ENCODE measurements at places on chromosomes 3 and 15.

DNA sequence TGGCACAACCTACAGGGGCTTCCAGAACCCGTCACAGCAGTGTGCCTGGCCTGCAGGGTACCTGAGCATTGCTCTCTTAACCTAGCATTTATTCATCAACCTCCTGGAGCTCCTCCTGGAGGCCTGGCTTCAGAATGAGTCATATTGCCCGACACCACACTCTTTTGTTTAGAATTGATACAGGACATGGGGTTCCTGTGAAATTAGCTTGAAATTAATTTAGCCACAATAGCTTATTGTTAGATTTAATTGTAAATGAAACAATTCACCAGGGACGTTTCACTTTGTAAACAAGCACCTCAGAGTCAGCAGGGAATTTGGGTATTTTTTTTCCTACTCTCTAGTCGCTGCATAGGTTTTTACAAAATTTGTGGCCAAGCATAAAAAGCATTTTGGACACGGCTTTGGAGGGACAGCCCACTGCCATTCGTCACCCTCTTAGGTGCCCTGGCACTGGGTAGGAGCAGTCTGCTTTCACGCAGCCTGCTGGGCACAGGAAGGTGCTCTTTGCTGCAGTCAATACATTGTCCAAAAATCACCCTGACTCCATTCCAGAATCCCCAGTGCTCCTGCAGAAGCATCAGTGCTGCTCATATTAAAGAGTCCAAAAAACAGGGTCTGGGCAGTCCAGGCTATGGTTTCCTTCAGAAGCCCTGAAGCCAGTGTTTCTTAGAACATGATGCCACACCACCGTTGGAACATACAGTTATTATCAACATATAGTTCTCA is 60.8 kb upstream of the MEF2A start:
- DNase-seq: no peak

DNA sequence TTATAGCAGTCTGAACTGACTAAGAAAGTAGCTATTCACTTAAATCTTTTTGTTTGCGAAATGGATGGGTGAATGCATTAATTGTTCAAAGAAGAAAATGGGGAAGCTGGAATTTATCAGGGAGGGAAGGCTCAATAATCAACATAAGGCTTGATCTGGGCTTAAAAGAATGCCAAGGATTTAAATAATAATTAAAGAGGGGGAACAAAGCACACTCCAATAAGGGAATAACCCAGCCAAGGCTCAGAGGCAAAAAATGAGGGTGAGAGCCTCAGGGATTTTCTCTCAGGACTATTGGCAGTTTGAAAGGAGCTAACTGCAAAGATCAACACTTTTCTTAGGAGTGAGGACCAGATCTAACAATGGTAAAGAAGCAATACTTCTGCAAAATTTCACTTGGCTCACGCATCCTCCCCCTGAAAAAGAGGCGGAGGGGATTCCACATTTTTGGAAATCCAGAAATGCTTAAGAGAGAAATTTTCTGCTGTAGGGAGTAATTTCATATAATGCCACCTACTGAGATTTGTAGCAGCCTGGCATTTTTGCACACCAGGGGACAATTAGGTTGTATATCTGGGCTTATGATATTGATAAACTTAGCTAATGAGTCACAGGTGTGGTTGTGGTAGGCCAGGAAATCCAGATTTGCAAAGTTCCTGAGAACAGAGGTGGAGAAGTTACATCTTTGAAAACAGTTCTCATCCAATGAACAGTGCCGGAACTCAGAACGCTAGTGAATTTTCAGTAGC is 405.1 kb downstream of the TUSC7 start:
- no peak for DNase-seq

DNA sequence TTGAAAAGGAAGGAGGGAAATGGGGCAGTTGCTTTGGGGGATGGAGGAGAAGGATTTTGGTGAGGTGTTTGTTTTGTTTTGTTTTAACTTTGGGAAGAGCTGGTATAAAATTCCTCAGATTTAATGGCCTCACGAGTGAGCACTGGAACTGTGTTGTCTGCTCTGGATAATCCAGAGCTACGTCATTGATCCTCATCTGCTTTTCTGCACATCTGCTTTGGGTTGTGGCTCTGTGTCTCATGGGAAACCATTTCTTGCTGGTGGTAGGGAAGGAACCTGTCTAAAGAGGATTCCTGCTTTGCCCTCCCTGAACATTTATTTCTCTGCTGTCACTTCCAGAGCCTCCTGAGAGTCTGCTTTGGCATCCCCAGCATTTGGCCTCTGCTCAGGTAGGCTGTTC is 3.1 kb downstream of the SNRK start:
- DNase-seq: no peak

- DNase-seq: no peak
Measured at GRCh38 chr3:142946861-142947260, 16.6 kb downstream of the PAQR9 start.

GRCh38 chr15:76196269-76197231 is 114.7 kb downstream of the ETFA start:
- no peak for DNase-seq

- no peak for DNase-seq
Measured at GRCh38 chr3:125641891-125642290, 46.6 kb upstream of the OSBPL11 start.

DNA sequence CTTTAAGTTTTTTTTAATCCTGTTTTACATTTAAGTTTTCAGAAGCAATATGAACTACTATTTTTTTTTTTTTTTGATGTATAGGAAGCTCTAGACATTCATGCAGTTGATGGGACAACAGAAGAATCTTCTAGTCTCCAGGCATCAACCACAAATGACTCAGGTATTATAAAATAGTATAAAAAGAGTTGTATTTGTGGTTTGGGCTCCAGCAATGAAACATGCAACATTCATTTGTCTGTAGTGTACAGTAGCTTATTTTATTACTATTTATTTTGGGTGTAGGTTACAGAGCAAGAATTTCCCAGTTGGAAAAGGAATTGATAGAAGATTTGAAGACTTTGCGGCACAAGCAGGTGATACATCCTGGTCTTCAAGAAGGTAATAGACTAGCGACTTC is 38.6 kb downstream of the MGA start:
- DNase-seq: no peak

GRCh38 chr3:191020730-191021396 is 158.4 kb upstream of the GMNC start:
- DNase-seq: no peak

DNA sequence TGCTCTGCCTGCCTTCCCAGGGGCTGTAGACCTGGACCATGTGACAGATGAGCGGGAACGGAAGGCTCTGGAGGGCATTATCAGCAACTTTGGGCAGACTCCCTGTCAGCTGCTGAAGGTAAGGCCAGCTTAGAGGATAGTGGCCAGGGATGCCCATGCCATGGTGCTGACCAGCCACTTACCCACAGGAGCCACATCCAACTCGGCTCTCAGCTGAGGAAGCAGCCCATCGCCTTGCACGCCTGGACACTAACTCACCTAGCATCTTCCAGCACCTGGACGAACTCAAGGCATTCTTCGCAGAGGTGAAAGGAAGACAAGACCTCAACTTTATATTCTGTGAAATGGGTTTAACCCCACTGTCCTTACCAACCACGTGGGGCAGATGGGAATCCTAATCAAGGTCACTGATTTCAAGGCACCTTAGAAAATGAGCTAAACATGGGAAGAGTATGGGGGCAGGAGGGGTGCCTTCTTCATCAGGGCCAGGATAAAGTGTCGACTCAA is 26.7 kb downstream of the NBEAL2 start:
- DNase-seq: no peak

DNA sequence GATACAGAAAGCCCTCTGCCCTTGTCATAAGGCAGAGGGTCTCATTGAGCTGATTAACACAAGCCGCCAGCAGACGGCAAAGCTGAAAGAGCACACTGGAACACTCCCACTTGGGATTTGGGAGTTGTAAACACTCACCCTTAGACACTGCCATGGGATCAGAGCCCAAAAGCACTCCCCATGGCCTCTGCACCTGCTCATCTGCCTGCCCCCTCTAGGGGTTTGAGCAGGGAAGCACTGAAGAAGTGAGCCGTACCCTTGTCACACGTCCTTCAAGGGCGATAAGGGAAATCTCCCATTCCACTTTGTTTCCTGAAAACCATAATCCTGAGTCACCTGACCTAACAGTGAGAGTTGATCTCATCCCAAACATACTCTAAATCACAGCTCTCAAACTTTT is 14.7 kb downstream of the FSIP1 start:
- DNase-seq: no peak

- no peak for DNase-seq
Measured at GRCh38 chr15:42129364-42129763, 27.1 kb downstream of the PLA2G4F start.

DNA sequence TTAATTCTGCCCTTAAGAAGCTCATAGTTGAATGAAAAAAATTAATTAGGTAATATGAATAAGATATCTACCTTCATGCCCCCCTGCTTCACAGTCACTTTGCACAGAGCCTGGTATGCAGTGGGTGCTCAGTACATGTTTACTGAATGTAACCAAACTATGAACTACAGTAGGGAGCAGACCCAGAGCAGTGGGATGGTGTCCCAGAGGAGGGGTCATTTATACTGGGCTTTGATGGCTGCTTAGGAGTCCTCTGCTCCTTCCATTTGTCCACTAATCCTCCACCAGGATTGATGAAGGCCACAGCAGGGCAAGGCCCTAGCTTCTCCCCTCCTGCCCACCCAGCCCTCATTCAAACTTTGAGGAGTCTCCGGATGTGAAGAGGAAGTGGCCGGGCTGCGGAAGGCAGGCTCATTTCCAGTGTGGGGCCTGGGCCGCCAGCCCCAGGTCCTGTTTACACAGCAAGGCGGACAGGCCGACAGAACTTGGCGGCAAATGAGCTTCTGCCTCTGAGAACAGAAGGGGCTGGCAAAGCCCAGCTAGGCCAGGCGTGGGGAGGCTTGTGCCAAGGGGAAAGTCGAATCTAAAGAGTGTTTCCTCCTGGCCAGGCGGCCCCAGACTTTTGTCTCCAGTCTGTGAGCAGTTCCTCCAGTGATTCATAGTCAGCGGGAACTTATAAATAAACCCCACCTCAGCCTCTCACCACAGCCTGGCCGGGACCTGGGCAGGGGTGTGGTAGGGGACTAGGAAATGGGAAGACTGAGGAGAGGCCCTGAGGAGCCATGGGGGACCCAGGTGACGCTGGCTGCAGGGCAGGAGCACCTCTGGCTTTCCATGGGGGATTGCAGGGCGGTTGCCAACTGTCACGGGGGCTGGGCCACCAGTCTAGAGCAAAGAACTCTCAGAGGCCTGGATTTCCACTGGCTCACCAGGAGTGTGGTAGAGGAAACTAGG is 51.6 kb upstream of the LCTL start:
- no peak for DNase-seq

- DNase-seq: no peak
Measured at GRCh38 chr15:62612771-62613170, 429.8 kb upstream of the TPM1 start.

- DNase-seq: no peak
Measured at GRCh38 chr3:9276761-9277370, 27.4 kb upstream of the SRGAP3 start.

- DNase-seq: no peak
Measured at GRCh38 chr15:31788104-31788503, 242.2 kb upstream of the CHRNA7 start.

- DNase-seq: no peak
Measured at GRCh38 chr3:159977295-159977694, 11.3 kb upstream of the IL12A start.

DNA sequence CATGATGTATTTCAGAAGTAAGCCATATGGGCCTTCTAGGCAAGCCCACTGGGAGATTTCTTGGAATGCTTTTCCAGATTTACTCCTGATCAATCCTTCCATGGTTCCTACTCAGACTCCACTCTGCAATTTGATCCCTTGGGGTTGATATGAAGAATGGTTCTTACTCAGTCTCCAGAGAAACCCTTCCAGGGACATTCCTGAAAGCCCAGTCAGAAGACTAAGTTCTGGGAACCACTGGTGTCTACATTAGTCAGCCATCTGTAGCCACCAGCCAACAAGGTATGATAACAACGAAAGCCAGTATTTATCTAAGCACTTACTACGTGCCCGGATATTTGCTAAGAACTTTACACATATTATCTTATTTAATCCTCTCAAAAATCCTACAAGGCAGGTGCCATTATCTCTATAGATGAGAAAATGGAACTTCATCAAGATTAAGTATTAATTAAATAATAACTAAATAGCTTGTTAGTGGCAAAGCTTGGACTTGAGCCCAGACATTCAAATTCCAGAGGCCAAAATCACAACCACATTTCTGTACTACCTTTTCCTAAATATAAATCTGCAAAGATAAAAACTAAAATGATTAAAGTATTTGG is 32.7 kb downstream of the ZNF385D start:
- no peak for DNase-seq

- DNase-seq: no peak
Measured at GRCh38 chr3:77125966-77126365, 86.1 kb downstream of the ROBO2 start.

GRCh38 chr15:45510758-45511280 is 11.7 kb downstream of the SLC30A4 start:
- DNase-seq: no peak

GRCh38 chr15:76987896-76988860 is 6.7 kb upstream of the PSTPIP1 start:
- DNase-seq: no peak

- no peak for DNase-seq
Measured at GRCh38 chr3:104553121-104553520, 813.6 kb upstream of the ALCAM start.

DNA sequence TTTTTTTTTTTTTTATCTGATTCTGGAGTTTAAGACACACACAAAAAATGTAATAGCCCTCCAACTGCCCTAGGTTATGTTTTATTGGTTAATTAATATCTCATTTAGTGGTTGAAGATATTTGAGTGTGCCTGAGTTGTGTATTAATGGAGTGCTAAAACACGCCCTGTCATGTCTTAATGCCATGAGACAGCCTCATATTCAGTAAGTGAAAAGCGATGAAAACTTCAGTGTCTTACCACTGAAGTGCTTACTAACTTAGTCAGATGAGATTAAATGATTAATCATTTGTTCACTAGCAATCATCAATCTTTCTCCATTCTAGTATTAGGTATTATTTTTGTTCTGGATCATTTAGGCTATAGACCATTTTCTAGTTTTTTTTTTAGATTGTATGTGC is 544.7 kb upstream of the ROBO2 start:
- DNase-seq: no peak

GRCh38 chr15:101104141-101104540 is 147.7 kb downstream of the CHSY1 start:
- DNase-seq: no peak

DNA sequence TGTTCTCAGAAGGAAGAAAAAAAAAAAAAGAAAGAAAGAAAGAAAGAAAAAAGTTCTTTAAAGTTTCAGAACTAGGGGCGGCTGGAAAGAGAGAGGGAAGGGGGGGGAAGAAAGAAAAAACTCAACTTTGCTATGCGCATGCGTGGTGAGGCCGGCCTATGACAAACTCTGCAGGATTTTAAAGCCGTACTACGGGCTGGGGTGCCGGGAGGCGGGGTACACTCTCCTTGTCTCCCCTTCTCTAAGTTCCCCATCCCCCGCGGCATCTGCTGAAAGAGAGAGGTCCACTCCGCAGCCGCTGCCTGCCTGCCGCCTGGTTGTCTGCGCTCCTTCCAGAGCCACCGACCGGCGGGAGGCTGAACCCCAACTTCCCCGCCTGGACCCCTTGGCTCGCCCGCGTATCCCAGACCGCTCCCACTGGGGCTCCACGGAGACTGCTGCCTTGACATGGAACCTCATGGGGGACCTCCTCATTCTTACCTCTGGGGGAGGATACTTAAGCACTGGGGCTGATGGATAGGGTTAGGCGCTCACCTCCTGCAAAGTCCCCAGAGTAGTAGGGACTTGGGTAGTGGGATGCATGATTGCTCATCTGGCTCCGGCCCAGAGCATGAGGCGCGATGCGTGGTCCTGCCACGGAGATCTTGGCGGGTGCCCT is 1.4 kb upstream of the WNT5A start:
- no peak for DNase-seq

- DNase-seq: no peak
Measured at GRCh38 chr15:78875107-78875914, 2.6 kb downstream of the MORF4L1 start.

All from activated CD4-positive, alpha-beta T cell treated with anti-CD3 and anti-CD28 coated beads, Interleukin-2, amount 50 U/mL, for 4 hours (primary cell).